ENCODE measurements at places on chromosomes 6 and 20.

GRCh38 chr6:13396241-13396792 is 68.0 kb upstream of the TBC1D7 start:
- no peak for DNase-seq

- DNase-seq, result peak; percentile 45
These were observed 144.9 kb downstream of the WDR27 start for GRCh38 chr6:169556758-169557548.

DNA sequence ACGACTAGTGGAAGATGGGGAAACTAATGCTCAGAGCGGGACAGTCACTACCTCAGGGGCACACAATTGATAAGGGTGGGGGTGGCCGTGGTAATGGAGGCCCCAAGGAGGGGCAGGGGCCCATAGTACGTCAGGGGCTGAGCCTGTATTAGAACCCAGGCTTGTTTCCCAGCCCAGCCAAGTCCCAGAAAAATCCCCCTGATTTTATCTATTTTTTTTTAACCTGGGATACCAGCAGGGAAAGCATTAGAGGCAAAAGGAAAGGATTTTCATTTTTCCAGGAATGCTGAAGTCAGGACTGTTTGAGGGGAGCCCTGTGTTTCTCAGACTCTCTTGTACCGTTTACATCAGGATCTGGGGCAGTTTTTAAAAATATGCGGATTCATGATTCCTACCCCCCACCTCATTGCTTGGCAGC is 382 bp downstream of the MYH7B start:
- DNase-seq, result no peak

GRCh38 chr6:127900935-127901334 is at the start of gene THEMIS:
Gene THEMIS, minus strand, starts transcription at chr6:127901058. Its CDS starts 126 bp downstream, at chr6:127900932.
- DNase-seq, result no peak

- DNase-seq, result peak; percentile 17
These were observed 387.5 kb downstream of the HACE1 start for GRCh38 chr6:104472021-104472901.

GRCh38 chr6:147058786-147059385 is 145.3 kb upstream of the STXBP5 start:
- no peak for DNase-seq

DNA sequence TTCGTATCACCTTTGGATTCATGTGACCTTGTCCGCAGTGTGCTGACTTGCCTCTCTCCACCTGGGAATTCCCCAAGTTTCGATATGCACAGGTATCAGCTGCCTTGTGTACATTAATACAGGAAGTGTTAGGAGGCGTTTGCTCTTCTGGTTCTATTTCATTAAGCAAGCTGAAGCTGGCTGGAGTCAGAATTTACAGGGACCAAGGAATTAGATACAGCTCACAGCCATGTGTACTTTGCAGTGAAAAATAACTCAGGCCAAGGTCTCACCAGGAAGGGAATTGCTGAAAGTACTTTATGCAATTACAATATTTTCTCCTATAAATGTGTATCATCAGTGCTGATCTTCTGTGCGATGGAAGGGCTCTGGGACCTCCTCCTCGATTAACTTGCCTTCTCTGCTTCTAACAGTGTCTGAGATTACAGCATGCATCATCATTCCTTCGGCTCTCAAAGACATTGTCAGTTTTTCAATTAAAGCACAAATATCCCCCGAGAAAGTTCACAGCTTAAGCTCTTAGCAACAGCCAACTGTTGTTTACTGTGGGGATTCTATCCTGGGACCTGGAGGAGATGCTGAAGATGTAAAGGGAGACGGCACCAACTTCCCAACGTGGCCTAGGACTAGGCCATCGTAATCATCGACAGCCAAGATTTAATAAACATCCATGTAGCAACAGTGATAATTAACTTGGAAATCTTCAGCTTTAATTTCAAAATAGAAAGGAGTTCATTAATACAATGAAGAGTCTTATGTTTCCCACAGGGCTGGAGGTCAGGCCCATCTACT is 13.8 kb upstream of the TIAM2 start:
- no peak for DNase-seq

GRCh38 chr6:139549561-139550070 is 175.2 kb upstream of the CITED2 start:
- no peak for DNase-seq

GRCh38 chr6:89035252-89036101 is 45.1 kb upstream of the PNRC1 start:
- no peak for DNase-seq

- DNase-seq, result no peak
These were observed 14.4 kb upstream of the CEBPB start for GRCh38 chr20:50175938-50176933.

DNA sequence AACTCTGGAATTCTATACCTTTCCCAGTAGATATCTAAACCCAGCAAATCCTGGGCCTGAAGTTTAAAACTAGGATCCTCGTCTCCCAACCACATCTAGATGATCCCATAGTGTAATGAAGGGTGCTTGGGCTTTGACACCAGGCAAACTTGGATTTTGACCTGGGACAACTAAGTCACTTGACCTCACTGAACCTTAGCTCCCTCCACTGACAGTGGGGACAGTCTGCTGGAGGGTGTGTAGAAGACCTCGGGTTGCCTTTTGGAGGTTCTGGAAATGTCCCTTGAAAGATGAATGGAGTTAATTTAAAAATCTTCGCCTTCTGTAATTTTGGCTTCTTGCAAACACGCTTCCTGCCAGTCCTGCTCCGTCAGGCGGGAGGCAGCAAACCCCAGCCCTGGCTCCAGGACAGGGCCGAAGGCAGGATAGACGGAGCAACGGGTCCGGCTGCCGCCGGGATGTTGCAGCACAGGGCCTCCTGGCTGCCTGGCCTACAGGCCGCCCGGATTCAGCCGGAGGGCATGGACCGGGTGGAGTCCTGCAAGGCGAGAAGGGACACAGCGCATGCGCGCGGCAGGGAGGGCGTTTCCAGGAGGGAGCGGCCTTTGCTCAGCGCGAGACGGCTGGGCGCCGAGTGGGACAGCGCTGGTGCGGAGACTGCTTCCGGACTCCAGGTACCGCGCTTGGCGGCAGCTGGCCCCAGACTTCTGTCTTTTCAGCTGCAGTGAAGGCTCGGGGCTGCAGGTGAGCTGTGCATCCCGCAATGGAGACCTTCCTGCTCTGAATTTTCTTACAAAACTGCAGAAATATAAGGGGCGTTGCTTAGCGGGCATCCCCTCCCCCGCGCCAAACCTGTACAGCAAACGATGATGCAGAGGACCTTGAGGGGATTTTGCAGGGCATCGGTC is at the start of gene TMEM14A:
Gene TMEM14A (plus strand): TSS at position 612 of the 908 bp plus-strand sequence. CDS start 5,990 bp downstream, outside the sequence.
- DNase-seq, result peak; percentile 91

GRCh38 chr6:135519348-135519747 is 21.8 kb upstream of the AHI1 start:
- DNase-seq, result no peak

DNA sequence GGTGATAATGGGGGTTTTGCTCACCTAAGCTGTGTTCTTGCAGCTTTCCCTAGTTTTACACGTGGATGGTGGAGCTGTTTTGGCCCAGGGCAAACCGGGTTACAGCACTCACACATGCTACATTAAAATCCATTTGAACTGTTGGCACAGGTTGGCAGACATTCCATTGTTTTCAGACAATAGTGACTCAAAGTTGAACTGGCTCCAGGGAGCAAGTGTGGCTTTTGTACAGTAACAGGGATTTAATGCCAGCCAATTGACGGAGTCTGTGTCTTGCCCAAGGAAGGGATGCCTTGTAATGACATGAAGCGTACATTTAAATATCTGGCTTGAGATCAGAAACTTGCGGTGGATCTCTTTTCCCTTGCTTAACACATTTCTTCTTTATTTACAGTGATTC is 183.1 kb downstream of the DTNBP1 start:
- peak; percentile 63 for DNase-seq

GRCh38 chr6:112802144-112802543 is 455.0 kb downstream of the RFPL4B start:
- DNase-seq, result no peak

DNA sequence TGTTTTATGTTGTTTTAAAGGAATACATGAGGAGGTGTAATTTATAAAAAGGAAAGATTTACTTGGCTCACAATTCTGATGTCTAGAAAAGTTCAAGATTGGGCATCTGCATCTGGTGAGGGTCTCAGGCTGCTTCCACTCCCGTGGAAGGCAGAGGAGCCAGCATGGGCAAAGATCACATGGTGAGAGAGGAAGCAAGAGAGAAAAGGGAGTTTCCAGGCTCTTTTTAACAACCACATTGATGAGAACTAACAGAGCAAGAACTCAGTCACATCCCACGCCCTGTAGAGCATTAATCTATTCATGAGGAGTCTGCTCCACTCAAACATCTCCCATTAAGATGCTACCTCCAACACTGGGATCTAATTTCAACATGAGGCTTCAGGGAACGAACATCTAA is 1666.3 kb downstream of the HACE1 start:
- DNase-seq, result no peak

DNA sequence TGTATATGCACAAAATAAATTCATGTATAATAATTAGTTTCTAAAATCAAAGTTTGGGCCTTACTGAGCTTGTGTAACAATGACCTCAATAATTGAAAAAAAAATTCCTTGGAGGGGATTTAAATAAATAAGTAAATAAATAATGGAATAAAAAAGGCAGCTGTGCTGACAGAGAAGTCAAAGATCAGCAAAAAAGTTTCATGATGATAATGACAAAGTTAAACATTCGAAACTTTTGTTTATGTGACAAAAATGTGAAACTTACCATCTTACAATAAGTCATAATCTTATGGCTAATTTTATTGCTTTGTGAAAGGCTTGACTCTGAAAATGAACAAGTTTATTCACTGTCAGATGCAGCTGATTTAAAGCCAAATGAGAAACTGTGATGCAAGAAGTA is 3.1 kb upstream of the TTK start:
- DNase-seq, result no peak

DNA sequence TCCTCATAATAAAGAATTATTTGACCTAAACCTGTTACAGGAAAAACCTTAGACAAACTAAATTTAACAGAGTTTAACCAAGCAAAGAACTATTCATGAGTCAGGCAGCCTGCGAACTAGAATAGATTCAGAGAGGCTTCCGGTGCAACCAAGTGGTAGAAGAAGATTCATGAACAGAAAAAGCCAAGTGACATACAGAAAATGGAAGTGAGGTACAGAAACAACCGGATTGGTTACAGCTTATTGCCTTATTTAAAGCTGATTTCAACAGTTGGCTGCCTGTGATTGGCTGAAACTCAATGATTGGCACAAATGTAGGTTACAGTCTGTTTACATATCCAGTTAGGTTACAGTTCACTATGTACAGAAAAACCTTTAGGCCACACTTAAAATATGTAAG is 10.1 kb downstream of the PPP1R3G start:
- no peak for DNase-seq

- DNase-seq, result no peak
These were observed 317.1 kb downstream of the BMP7 start for GRCh38 chr20:56949318-56949717.

- no peak for DNase-seq
These were observed 301.2 kb downstream of the RNGTT start for GRCh38 chr6:88662163-88662580.

DNA sequence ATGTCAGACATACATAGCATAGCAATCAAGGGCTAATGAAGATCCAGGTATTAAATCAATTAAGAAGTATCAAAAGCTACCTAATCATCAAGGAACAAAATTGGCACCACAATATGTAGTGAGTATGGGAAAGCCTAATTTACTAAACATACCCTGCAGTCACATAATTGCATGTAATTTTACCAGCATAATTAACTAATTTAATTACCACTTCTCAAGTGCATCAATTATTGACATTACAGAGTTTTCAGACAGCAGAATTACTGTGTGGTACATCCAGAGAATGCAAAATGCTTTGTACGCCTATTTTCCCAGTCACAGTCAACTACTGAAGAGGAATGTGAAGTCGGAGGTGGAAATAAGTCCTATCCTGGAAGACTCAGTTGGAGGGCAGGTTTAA is 279.0 kb upstream of the ID4 start:
- DNase-seq, result no peak

- no peak for DNase-seq
These were observed 46.7 kb downstream of the SRC start for GRCh38 chr20:37392441-37393195.

DNA sequence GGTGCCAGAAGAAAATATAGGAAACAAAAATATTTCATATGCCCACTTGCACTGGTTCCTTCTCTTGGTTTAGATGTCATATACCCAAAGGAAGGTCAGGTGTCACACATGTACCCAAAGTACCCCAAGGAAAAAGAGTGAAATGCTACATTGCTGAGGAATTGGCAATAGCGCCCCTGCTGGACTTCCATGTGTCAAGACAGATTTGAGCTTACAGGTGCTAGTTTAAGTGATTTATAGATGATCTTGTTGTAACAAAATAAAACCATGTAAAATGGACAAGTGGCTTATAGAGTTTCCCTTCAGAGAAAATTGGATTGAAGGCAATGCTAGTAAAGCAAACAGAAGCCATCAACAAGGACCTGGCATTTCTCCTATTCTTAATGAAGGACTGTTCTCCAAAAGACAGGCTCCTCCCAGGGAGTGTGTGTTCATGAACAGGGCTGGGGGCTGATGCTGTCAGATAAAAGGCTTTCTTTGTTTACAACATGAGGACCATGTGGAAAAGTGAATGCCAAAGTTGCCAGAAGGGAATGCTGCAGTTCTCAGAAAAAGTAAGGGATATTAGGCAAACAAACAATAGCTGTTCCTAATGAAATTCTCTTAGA is 64.3 kb upstream of the PAK5 start:
- no peak for DNase-seq

- DNase-seq, result no peak
These were observed 7.9 kb downstream of the AGPAT4 start for GRCh38 chr6:161265975-161266374.

DNA sequence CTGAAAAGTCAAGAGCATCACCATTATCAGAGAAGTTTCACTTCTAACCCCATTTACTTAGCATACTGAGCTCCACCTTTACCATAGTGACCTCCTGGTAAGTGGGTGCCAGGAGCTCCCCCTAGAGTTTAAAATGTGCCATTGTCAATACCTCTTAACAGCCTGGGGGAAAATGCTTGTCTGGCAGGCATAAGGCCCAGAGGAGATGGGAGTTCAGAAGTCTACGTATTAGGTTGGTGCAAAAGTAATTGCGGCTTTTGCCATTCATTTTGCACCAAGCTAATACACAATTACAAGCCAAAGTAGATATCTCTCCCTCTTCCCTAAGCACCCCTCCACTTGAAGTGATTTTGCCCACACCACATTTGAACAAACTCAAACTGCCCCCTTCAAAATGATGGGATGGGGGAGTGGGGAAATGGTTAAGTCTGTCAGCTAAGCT is 919.0 kb downstream of the KIF16B start:
- DNase-seq, result peak; percentile 79

Data from pons (tissue), 1 donor.